Upper lobe of right lung (tissue), 1 donor: ENCODE measurements at places on chromosomes 1 and 21. TPM values are rescaled to one million over a fixed set of nuclear protein-coding genes. Genes with fewer than 3 reads are reported as not detected.

- DNase-seq, result no peak
These were observed 67.9 kb upstream of the ARID1A start for GRCh38 chr1:26627954-26628353.

DNA sequence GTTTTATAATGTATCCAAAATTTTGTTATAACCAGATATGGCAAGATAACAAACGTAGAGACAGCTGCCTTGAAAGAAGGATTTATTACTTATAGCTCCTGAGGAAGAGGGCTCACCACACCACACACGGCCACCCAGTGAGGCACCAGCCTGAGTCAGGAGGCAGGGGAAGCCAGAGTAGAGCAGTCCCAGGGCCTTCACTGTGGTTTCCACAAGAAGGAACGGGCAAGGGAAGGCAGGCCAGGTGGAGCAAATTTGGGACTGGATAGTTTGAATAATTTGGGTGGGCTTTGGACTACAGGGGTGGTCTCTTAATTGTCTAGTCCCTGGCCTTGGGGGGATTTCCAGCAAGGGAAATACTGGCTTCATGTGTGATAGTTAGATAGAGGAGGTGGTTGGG is 72.5 kb downstream of the RRAGC start:
- no peak for DNase-seq

GRCh38 chr1:207504438-207504837 is 8.5 kb downstream of the CR1 start:
- DNase-seq, result no peak

DNA sequence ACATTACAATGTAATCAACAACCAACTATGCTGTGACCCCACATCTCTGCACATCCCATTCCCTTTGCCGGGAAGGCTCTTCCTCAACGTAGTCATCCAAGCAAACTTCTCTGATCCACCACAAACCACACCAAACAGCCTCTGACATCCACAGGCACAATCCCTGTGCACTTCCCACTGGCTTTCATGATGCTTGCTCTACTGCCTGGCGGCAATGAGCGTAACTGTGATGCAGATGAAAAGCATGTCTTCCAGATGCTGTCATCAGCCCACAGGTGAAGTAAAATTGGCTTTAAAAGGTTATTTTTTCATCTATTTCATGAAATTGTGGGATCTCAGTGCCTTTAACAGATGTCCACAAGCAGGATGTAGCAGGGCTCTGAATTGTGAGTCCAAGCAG is 635.2 kb downstream of the SMYD3 start:
- no peak for DNase-seq

DNA sequence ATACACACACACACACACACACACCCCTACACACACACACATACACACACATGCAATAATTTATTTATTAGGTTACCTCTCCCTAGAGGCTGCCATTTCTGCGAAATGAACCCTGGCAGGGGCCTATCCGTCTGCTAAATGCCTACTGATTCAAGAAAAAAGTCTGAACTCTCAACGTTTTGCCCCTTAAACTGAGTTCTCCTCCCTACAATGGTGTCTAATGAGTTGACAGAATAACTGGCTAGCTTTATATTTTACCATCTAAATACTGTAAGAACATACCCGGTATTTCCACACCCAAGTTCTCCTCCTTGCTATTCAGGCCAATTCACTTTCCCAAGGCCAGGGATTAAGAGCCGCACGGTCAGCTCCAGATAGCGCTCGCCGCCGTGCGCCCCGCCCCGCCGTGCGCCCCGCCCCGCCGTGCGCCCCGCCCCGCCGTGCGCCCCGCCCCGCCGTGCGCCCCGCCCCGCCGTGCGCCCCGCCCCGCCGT is 339 bp upstream of the RNPC3 start:
- no peak for DNase-seq

DNA sequence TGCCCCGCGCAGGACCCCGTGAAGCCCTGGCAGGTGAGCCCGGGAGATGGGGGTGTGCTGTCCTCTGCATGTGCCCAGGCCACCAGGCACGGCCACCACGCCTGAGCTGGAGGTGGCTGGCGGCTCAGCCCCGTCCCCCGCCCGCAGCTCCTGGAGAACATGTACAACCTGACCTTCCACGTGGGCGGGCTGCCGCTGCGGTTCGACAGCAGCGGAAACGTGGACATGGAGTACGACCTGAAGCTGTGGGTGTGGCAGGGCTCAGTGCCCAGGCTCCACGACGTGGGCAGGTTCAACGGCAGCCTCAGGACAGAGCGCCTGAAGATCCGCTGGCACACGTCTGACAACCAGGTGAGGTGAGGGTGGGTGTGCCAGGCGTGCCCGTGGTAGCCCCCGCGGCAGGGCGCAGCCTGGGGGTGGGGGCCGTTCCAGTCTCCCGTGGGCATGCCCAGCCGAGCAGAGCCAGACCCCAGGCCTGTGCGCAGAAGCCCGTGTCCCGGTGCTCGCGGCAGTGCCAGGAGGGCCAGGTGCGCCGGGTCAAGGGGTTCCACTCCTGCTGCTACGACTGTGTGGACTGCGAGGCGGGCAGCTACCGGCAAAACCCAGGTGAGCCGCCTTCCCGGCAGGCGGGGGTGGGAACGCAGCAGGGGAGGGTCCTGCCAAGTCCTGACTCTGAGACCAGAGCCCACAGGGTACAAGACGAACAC is 1.8 kb downstream of the TAS1R3 start:
- peak; percentile 85 for DNase-seq

The GPR3 gene
- 0.90 TPM for total RNA-seq

DNA sequence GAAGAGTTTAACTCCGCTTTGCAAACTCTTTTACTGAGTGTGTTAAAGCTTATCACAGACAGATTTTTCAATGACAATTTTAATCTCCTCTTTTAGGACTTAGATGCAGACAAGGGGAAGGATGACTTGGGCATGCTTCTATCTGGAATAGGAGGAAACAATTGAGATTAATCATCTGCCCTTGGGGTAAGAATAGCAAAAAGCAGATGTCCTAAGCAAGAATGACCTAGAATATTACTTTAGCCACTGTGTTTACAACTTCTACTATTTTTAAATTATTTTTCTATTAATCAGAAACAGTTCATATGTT is 569.0 kb upstream of the ADGRL2 start:
- DNase-seq, result no peak

The CD84 gene
- total RNA-seq, result 20.7 TPM

The XCL1 gene
- 0.90 TPM for total RNA-seq

DNA sequence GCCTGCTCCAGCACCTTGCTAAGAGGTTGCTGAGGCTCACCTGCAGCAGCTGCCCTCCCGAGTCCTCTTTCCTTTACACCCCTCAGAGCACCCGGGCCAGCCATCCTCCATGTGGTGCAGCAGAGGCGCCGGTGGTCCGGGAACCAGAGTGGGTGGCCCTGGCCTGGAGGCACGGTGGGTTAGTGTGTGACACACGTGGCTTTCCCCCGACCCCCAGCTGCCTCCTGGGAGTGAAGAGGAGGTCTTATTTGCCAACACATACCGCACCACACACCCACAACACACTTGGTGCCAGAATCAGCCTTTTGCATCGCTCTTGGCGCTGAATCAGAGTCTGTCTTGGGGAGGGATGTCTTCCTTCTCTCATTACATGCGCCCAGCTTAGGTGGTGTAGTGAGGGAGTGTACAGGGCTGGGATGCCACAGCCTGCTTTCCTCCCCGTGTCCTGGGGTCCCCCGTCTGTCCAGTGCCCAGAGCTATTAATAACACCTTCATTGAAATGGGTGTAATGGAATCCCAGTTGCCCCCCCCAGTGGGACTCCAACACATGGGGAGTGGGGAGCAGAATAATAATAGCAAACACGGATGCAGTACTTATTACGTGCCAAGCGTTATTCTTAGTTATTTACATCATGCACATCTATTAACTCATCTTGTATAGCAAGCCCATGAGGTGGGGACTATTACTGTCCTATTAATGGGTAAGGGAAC is 38.2 kb downstream of the MAPKAPK2 start:
- DNase-seq, result peak; percentile 52

- no peak for DNase-seq
These were observed 10.1 kb upstream of the CNN3 start for GRCh38 chr1:94936861-94937620.

GRCh38 chr1:43526002-43526401 is 4.7 kb upstream of the PTPRF start:
- peak; percentile 33 for DNase-seq

DNA sequence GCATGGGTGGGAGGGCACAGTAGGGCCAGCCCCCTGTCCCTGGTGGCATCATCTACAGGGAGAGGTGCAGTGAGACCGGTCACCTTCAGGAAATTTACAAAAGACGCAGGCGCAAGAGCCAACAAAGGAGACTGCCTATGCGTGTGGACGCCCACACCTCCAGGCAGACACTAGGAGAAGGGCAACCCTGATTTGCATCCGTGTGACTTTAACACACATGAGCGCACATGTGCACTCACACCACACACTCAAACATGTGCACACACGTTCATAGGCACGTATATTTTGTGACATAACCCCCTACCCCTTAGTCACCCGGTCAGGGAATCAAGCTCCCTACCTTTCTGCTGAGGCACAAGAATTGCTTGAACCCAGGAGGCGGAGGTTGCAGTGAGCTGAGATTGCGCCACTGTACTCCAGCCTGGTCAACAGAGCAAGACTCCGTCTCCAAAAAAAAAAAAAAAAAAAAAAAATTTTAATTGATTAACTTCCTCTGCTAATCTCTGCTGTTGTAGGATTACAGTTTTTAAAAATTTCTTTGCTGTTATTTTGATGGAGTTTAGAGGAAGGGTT is 84.7 kb upstream of the SLC25A33 start:
- no peak for DNase-seq

The LRP8 gene
- total RNA-seq, result 11.6 TPM

- no peak for DNase-seq
These were observed 25.3 kb downstream of the PTP4A2 start for GRCh38 chr1:31912839-31913239.

DNA sequence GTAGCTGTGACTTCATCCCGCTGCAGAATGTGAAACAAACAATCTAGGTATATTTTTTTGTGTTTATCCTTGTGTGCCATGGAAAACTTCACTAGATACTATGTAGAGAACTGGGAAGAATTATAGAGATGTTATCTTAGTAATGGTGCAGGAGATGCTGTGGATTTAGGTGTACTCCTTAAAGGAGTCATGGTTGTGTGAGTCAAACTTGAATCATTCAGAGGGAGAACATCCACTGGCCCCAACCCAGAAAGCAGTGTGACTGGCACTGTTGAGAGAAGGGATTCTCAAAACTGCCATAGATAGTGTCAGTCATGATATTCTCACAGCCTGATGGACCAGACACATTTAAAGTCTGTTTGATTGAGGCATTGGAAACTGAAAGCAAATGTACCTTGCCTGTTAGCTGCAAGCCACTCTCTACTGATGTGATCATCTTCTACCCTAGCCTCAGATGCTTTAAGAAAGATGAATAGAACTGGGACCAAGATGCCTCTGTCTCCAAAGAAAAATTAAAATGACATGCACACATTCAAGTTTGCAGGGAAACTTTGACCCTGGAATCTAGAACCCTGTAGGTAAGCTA is 754.6 kb downstream of the MRPL39 start:
- no peak for DNase-seq

- no peak for DNase-seq
These were observed 101.2 kb downstream of the GDAP2 start for GRCh38 chr1:117828201-117828600.

DNA sequence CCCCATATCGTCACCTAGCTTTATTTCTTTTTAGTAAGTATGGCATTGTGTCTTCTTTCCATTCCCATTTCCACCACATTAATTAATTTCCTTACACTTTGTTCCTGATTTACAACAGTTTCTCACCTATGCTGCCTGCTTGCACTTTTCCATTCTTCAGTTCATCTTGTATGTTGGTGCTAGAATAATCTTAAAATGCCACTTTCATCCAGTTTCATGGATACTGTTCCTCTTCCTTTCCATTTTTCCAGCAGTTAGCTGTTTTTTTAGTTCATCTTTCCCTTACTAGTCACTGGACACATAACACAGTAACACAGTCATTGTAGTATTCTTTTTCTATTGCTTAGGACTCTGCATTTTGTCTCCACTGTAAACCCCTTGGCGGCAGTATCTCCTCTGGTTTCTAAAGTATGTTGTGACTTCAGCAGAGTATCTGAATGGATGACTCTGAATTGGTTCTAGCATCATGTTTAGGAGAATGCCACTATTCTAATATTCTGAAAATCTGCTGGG is 2.1 kb downstream of the CDC7 start:
- DNase-seq, result no peak

- DNase-seq, result peak; percentile 80
These were observed at the start of gene VANGL2 for GRCh38 chr1:160400223-160400645. TSS of gene VANGL2 (plus strand) at chr1:160400564. CDS start at chr1:160415838, 15,274 bp downstream.

The CNTN2 gene
- not detected for total RNA-seq

GRCh38 chr21:31173881-31174555 is 135.7 kb upstream of the KRTAP19-8 start:
- DNase-seq, result no peak

- no peak for DNase-seq
These were observed 2.1 kb downstream of the PADI1 start for GRCh38 chr1:17207046-17207445.

The OR2M7 gene
- not detected for total RNA-seq

- DNase-seq, result no peak
These were observed 429.0 kb downstream of the NEGR1 start for GRCh38 chr1:71853360-71853759.

DNA sequence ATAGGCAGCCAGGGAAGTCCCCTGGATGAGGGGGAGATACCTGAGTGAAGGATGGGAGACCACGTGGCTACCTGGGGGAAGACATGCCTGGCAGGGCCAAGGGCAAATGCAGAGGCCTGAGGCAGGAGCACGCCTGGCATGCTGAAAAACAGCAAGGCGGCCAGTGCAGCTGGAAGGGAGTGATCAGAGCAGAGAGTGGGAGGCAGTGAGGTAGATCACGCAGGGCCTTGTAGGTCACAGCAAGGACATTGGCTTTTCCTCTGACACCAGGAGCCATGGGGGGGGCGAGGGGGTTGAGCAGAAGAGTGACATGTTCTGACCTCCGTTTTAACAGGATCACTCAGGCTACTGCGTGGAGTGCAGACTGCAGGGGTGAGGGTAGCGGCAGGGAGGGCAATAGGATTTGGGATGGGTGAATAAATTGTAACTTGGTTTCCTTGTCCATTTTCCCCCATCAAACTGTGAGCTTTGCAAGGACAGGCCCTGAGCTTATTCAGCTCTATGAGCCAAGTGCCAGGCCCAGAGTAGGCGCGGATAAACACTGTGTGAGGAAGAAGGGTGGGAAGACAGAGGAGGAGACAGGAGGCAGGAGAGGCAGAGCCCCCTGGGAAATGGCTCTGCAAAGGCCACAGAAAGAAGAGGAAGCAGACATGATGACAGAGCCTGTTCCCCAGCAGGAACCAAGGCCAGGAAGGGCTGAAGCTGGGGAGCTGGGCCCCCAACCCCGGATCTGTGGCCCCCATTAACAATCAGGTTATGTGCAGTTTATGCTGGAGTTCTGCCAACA is 16.6 kb downstream of the IFI6 start:
- DNase-seq, result no peak
